ENCODE measurements at places on chromosomes 1 and 21.

GRCh38 chr1:156097499-156098178 is 15.4 kb upstream of the MEX3A start:
- DNase-seq = no peak

DNA sequence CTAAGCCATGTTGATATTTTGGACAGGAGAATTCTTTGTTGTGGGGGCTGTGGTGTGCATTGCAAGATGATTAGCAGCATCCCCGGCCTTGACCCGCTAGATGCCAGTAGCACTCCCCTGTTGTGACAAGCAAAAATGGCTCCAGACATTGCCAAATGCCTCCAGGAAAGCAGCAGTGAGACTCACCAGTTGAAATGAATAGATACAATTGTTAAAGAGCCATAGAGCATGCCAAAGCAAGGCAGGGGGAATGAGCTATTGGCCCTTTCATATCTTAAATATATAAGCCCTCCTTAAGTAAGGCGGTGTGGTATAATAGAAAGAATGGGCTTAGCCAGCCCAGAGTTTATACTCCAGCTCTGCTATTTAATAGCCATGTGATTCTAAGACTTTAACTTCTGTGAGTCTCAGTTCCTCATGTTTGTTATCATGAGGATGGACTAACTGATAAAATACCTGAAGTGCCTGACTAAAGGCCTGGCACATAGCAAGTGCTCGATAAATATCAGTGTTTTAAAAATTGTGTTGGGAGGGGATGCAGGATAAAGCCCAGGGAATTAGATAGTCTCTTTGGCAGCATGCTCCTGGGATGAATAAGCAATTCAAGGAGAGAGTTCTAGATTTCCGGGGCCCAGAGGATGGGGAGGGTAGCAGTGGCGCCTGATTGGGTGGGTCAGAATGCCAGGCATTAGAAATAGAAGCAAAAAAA is 21.1 kb upstream of the RGS4 start:
- DNase-seq = no peak

DNA sequence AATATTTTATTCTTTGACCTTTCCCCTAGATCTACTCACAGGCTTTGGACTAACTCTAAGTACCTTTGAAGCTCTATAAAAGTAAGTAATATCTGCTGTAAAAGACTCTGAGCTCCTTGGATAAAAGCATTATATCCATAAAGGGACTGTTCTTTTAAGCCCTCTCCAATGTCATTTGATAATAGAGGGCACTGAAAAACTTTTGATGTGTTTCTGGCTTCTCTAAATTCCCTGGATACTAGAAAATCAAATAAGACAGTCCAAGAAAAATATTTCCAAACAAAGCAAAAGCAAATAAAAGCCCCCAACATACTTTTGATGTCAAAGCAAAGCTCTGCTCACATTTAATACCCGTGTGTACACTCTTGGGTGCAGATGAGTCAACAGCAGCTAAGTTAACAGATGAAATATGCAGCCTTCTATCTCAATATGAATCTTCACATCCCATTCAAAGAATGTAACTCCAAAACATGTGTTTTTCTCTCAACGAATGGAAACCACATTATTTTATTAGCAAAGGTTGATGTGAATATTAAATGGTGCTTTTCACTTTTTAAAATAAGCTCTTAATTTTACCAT is 230.3 kb downstream of the CENPF start:
- no peak for DNase-seq

DNA sequence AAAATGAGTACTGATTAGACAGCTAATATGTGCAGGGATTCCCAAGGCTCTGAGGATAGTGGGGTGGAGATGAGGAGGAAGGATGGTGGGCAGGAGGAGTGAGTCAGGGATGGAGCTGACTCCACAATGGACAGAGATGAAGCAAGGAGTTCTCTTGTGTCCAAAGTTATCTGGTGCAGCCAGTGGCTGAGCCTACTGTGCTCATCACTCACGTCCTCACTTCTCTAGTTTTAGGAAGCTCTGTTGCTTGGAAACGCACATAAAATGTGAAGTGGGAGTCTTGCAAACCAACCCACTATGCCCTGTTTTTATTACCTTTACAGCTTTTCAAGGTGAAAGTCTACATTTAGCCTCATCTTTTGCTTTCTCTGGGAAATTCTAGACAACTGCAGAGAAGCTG is 36.5 kb upstream of the SAMD13 start:
- no peak for DNase-seq

- no peak for DNase-seq
Measured at GRCh38 chr1:10915594-10915993, 96.9 kb upstream of the TARDBP start.

- no peak for DNase-seq
Measured at GRCh38 chr1:34618381-34618780, 136.5 kb upstream of the GJB5 start.

- DNase-seq = peak; percentile 88
Measured at GRCh38 chr1:16926491-16927073, 4.9 kb downstream of the CROCC start.

DNA sequence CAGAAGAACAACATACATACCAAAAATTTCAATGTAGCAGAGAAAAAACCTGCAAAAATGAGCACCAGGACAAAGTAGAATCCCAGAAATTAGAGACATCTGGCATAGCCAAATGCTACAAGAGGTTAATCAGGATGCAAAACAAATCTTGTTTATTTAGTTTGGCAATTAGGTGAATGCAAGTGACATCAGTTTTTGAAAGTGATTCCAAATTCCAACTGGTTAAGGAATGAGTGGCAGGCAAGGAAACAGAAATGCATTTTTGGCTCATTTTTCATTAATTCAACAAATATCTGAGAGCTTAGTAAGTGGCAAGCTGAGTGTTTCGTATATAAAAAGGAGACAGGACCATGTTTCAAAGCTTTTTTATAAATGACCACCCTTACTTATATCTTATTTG is 21.3 kb downstream of the SCAF4 start:
- no peak for DNase-seq

DNA sequence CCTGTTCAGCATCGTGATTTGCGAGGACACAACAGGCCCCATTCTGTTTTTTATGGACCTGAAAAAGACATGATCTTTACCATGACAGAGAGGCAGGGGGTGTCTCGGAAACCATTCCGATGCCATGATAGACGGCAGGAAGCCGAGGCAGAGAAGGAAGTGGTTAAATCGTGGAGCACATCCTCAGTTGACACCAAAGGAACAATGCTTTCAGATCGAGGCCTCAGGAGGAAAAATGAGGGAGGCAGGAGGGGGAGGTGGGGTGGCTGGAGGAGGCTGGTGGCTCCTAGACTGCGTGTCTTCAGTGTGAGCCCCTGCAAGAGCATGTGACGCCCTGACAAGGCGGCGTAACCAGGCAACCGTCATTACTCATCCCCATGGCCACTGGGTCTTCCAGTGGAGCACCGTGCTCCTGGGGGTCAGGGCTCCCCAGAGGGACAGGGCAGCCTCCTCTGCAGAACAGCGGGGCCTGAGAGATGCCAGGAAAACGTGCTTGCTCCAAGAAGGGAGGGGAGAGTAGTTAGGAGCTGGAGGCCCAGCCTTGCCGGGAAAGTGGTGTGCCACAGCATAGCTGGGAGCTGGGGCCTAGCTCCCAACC is 172.8 kb upstream of the TMEM51 start:
- DNase-seq = peak; percentile 49

DNA sequence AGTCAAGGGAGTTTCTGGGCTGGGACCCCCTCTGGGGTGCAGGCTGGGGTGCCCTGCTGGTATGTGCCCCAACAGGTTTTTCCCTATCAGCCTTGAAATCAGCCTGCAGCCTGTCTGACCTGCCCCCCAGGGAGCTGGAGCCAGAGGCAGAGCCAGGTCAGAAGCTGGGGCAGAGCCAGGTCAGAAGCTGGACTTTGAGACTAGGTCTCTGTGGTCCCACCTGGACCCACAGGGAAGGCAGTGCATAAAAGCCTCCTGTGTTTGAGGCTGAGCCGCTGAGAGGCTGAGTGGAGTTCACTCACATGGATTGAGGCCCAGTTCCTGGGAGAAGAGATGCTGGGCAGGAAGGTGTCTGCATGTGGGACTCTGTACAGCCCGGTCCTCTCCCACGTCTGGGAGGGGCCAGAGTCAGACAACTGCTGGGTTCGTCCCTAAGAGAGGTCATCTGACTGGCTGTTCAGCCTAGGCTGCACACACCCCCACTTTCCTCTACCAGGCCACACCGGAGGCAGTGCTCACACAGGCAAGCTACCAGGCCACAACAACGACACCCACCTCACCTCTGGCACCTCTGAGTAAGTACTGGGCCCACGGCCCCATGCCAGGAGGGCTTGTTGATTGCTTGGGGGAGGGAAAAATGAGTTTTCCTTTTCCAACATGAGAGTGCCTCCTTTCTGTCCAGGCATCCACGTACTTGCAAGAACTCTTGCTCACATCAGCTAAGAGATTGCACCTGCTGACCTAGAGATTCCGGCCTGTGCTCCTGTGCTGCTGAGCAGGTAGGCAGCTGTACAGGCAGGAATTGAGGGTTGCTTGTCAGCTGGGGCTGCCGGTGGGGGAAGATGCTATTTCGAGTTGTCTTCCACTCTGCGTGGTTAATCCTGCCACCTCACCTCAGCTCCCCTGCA is at the start of gene ANXA9:
ANXA9 (plus strand) TSS at position 488 of the 908 bp plus-strand sequence. CDS start 814 bp downstream, outside the sequence.
- DNase-seq = peak; percentile 56

DNA sequence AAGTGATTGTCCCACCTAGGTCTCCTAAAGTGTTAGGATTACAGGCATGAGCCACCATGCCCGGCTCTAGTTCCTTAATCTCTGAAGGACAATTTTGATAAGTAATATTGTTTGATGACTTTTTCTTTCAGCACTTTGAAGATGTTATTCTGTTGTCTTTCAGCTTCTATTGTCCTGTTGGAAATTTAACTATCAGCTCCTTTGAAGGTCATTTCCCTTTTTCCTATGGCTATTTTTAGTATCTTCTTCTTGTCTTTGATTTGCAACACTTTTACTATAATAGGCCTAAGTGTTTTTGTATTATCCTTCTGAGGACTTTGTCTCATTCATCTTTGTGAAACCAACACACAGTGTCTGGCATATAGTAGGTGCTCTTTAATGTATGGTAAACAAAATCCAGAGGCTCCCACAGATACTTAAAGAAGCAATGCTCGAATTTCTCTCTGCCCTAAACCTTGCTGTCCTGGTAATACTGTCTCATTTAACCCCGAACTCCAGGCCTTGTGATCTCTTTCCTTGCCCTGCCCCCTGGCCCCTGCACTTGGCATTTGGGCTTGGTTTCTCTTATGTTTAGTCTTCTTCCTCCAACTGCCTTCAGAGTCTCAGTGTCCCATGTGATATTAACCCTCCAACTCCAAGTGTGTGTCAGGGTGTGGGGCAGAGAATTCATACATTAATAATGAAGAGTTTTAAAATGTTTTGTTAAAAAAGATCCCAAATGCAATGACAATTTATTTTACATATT is 19.0 kb upstream of the AGO1 start:
- DNase-seq = no peak

DNA sequence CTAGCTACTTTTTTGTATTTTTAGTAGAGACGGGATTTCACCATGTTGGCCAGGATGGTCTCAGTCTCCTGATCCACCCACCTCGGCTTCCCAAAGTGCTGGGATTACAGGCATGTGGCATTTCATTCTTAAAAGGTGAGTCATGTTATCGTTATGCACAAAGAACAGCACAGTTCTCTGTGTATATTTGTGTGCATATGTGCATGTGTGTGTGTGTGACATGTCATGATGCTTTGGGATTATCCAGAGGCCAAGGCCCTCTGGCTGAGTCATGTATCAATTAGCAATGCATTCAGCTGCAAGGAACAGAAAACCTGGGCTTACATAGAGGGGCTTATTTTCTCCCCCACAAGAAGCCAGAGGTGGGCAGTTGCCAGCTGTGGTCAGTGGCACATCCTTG is 301.7 kb upstream of the KAZN start:
- no peak for DNase-seq

GRCh38 chr1:23057301-23057700 is 38.0 kb downstream of the KDM1A start:
- no peak for DNase-seq

- no peak for DNase-seq
Measured at GRCh38 chr1:71657891-71658679, 577.2 kb upstream of the ZRANB2 start.

DNA sequence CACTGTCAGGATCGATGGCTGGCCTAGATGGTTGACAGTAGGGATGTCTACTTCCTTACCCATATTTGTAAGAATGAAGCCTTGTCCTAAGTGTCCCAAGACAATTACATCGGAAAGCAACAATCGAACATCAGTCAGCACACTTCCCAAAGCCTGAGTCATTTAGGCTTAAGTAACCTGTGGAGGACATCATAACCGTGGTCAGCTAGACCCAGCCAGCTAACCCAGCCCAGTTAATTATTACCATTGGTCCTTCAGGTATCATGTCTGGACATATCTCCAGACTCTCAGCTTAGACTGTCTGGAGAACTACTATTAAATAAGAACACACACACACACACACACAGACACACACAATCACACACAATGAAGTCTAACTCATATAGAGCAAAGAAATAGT is 264.7 kb downstream of the TRABD2B start:
- no peak for DNase-seq

DNA sequence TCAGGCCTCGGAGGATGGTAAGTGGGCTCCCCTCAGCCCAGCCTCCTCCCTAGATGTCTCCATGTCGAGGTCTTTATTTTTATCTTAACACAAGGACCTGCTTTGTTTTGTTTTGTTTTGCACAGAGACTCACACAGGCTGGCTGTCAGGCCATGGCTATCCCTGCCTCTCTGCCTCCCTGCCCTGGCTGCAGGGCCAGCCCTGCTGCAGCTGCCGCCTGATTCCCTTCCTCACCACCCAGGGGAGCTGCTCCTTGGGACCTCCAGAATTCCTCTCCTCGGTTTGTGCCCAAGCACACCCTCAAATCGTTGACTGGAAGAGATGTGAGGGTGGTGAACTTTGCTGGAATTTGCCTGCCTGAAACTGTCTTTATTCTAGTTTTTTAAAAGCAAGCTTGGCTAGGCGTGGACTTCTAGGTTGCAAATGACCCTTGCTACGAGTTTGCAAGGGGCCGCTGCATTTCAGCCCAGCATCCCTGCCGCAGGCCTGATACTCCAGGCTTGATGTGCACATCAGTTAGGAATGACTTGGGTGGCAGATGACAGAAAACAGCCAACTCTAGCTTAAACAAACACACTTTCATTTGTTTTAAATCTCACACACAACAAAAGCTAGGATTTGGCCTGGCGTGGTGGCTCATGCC is 37.1 kb downstream of the WNT9A start:
- no peak for DNase-seq

GRCh38 chr1:217540321-217540720 is 90.6 kb downstream of the GPATCH2 start:
- DNase-seq = no peak

DNA sequence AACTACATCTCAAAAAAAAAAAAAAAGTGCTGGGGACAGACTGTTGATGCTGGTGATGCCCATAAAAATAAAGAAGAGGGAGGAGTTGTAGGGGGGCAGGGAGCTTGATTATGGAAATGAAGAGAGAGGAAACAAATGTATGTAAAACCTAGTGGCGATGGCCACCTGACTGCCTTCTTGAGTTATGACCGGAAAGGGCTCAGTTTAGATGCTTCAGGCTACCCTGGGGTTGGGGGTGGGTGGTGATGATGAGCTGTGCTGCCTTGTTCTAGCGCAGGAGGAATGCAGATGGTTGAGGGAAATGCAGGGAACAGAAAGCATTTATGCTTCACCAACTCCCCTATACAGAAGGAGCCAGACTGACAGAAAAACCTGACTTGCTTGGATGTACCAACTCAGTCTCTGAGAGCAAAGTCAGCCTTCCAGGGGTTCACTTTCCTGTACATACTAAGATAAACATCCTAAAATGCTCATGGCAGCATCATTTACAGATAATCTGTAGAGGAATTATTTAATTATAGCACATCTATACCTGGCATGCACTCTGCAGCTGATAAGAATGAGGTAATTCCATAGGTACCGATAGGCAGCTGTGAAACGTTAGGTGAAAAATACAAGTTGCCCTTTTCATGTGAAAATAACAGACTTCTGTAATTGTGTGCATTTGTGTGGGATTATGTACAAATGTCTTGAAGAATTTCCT is 8.0 kb upstream of the BCAR3 start:
- no peak for DNase-seq
